ENCODE measurements at places on chromosomes 4 and X.

GRCh38 chr4:1211891-1212545 is 36.9 kb downstream of the CTBP1 start:
- DNase-seq: peak; percentile 54

DNA sequence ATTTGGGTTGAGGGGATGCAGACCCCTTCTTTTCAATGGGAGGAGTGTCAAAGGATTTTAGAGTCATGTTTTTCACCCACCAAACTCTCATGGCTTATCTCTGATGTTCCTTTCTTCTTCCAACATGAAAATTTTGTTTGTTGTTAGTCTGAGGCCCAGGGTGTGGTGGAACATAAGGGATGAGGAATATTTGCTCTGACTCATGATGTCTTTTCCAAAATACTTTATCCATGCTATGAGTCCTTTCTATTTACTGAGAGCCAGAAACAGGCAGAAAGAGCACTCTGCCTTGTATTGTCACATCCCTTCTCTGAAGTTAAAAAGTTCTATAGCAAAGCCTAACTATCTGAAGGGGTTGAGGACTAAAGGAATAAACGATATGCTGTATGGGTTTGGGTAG is 61.6 kb upstream of the GYPA start:
- no peak for DNase-seq

DNA sequence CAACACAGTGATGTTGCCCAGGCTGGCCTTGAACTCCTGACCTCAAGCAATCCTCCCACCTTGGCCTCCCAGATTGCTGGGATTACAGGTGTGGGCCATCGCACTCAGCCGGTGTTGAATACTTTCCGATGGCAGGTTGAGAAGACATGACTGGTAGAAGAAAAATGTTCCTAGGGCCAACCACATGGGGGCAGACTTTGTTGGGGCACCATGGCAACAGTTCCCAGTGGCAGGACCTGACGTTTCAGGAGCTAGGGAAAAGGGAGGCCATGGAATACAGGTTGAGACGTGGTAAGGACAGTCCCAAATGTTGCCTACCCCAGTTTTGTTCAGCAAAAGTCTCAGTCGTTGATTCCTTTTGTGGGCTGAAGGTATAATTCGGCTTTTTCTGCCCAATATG is 134.6 kb downstream of the ASMT start:
- DNase-seq: no peak

DNA sequence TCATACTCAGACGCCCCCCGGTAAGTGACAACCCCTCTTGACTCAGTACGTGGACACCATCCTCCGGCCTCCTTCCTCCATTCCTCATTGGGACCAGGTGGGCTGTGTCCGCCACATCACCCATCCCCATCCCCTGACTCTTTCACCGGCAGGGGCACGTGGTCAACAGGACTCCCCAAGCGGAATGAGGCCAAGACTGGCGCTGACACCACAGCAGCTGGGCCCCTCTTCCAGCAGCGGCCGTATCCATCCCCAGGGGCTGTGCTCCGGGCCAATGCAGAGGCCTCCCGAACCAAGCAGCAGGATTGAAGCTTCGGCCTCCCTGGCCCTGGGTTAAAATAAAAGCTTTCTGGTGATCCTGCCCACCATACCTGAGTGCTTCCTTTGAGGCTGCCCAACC is 5.0 kb downstream of the PQBP1 start:
- DNase-seq: no peak

DNA sequence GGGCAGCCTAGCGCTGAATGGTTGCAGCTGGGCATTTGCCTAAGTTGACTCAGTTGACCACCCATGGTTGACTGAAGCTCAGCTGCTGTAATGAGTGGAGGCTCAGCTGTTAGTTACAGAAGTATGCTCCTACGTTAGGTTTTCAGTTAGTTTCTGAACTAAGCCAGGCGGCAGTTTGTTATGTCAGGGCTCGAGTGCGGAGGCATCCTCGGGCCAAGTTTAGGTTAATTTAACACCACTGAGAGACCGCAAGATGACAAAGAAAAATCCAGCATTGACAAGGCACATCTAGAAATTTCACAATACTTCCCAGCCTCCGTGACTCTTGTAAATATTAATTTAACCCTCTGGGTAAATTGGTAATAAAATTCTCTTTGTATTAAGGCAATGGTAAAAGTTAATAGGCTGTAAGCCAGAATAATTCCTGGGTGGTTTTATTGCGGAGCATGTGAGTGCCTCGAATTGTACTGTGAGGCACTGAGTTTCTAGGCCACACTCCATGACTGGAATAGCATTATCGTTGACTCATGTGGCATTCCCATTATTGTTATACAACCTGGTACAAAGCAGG is 33.1 kb upstream of the CDKN2AIP start:
- DNase-seq: no peak

GRCh38 chrX:17580539-17581152 is 156.6 kb upstream of the SCML1 start:
- no peak for DNase-seq

- DNase-seq: no peak
Measured at GRCh38 chrX:34132028-34132427, at the start of gene FAM47A. TSS of gene FAM47A (minus strand) at chrX:34132314. CDS start at chrX:34132278, 36 bp downstream.

- DNase-seq: no peak
Measured at GRCh38 chrX:71579136-71579989, 1.1 kb downstream of the GCNA start.

- no peak for DNase-seq
Measured at GRCh38 chrX:47232197-47232802, 509 bp upstream of the USP11 start.

DNA sequence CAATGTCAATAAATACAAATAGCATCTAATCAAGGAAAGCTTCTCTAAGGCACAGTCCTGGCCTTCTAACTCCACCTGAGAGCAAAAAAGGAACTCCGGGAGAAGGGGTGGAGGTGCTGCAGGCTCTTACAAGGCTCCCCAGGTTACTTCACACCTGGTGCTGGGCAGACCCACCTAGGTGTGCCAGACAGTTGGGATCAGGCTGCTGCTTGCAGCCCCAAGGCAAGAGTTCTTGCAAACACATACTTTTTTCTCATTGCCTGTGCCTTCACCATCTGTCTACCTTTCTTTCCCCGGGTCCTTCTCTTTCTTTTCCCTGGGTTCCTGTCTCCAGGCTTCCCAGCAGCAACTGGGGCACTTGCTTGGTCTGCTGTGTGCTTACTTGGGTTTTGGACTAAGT is 81.4 kb upstream of the STIM2 start:
- no peak for DNase-seq
